ENCODE measurements at places on chromosomes 6 and 20.

- peak; percentile 79 for DNase-seq
Measured at GRCh38 chr6:154448448-154449096, 61.9 kb downstream of the CNKSR3 start.

GRCh38 chr20:1210501-1210900 is 7.2 kb downstream of the C20orf202 start:
- no peak for DNase-seq

DNA sequence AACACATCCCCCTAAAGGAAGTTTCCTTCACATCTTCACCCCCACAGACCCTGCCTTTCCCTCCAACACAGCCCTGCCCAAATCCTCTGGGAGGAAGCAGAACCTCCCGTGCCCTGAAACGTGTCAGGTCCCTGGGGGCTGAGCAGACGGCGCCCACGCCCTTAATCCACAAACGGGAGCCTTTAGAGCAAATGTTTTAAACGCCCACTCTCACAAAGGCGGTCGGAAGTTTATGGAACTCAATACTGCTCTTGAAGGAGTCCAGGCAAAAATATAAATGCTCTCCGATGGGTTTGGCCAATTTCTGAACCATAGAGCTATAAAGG is 237.1 kb upstream of the AFDN start:
- DNase-seq, result peak; percentile 16

- no peak for DNase-seq
Measured at GRCh38 chr6:170271771-170272314, 19.0 kb downstream of the DLL1 start.

- no peak for DNase-seq
Measured at GRCh38 chr6:20461576-20461975, 59.9 kb downstream of the E2F3 start.

- no peak for DNase-seq
Measured at GRCh38 chr6:12147557-12148316, 135.6 kb downstream of the HIVEP1 start.

DNA sequence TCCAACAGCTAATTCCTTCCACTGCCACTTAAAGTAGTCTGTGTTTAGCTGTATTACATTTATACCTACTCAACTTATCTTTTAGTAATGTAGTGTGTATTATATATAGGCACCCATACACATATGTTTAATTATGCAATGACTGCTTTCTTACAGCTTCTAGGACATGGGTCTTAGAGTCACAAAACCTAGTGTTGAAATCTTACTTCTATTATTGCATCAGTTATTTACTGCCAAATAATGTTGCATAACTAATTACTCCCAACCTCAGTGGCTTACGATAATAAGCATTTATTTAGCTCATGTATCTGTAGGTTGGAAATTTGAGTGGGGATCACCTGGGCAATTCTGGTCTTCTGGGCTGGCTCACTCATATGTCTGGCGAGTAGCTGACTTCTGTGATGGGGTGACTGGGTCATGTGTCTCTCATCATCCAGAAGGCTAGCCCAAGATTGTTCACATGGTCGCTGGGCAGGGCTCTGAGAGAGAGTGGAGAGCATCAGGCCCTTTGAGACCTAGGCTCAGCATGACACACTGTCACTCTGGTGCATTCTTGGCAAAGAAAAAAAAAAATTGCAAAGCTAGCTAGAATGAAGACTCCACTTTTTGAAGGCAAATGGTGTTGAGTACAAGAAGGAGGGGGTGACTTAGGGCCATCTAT is 187.0 kb downstream of the PLCB1 start:
- no peak for DNase-seq

GRCh38 chr6:70390067-70390466 is 23.2 kb upstream of the FAM135A start:
- no peak for DNase-seq

DNA sequence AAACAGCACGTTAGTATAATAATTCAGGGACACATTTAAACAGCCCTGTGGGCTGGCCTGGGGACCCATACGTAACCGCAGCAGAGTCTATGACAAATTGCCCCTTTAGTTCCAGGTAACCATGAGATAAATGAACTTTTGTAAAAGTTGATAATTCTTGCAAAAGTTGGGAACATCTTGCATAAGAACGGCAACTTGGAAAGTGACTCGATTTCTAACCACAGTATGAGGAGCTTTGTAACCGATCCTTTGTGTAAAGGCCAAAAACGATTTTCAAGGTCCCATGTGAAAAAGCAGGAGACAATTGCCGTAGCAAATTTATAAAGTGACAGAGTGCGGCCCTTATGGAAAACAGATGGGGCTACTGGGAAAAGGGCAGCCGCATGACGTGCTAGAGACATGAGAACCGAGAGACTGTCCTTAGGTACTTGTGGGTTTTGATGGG is 81.6 kb downstream of the PSMG4 start:
- no peak for DNase-seq

DNA sequence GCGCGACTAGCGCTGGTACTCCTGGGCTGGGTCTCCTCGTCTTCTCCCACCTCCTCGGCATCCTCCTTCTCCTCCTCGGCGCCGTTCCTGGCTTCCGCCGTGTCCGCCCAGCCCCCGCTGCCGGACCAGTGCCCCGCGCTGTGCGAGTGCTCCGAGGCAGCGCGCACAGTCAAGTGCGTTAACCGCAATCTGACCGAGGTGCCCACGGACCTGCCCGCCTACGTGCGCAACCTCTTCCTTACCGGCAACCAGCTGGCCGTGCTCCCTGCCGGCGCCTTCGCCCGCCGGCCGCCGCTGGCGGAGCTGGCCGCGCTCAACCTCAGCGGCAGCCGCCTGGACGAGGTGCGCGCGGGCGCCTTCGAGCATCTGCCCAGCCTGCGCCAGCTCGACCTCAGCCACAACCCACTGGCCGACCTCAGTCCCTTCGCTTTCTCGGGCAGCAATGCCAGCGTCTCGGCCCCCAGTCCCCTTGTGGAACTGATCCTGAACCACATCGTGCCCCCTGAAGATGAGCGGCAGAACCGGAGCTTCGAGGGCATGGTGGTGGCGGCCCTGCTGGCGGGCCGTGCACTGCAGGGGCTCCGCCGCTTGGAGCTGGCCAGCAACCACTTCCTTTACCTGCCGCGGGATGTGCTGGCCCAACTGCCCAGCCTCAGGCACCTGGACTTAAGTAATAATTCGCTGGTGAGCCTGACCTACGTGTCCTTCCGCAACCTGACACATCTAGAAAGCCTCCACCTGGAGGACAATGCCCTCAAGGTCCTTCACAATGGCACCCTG is 1.6 kb downstream of the TPBG start:
- DNase-seq, result peak; percentile 47

DNA sequence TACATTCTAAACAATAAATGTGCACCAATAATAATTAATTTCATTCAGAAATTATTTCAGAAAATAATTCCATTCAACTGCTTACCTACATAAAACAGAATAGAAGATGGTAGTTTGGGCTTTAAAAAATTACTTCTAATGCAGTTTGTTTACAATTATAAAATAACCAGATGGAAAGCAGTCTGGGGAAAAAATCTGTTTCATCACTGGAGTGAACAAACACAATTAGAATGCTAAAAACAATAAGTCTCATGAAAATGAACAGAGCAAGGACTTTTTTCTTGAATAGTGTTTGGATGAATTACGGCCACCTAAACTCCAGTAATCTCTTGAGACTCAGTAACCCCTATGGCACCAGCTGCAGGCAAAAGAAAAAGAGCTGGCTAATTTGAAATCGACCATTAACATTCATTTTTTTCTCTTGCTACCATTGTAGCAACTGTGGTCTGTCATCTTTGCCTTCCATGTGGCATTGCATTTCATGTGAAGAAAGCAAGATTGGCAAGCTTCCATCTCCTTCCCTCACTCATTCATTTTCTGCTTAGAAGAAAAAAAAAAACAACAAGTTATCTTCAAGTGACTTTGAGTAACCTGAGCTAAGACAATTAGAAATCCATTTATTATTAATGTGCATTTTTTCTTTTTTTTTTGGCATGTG is 88.4 kb upstream of the CEP85L start:
- no peak for DNase-seq

DNA sequence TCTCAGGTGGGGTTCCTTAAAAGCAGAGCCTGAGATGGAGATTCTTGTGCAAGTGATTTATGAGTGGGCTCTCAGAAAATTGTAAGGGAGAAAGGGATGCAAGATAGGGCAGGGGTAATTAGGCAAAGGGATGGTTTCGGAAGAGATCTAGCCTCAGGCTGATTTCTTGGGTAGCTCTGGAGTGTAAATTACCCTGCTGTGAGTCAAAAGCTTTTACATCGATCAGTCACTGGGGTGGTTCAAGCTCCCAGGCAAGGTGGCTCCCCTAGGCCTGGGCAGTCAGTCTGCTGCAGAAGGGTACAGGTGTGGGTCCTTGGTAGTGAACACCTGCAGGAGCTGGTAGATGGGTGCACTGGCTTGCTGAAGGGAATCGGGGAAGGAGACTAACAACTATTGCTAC is 11.1 kb upstream of the PM20D2 start:
- no peak for DNase-seq

DNA sequence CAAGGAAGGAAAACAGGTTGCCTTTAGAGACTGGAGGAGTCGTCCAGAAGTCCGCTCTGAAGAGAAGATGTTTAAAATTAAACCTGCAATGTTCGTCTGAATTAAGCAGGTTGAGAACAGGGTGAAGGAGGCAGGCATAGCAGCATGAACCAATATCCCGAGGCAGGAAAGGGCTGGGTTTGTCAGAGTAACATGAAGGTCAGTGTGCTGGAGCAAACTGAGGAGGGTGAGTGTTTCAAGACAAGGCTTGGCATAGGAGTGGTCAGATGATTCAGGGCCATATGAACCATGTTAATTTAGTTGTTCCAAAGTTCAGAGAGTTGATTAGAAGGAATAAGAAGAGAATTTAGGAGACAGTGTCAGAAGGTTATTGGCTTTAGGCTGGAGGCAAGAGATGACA is 93.3 kb downstream of the UTRN start:
- no peak for DNase-seq

- DNase-seq, result no peak
Measured at GRCh38 chr6:122330315-122330714, 69.1 kb upstream of the HSF2 start.

DNA sequence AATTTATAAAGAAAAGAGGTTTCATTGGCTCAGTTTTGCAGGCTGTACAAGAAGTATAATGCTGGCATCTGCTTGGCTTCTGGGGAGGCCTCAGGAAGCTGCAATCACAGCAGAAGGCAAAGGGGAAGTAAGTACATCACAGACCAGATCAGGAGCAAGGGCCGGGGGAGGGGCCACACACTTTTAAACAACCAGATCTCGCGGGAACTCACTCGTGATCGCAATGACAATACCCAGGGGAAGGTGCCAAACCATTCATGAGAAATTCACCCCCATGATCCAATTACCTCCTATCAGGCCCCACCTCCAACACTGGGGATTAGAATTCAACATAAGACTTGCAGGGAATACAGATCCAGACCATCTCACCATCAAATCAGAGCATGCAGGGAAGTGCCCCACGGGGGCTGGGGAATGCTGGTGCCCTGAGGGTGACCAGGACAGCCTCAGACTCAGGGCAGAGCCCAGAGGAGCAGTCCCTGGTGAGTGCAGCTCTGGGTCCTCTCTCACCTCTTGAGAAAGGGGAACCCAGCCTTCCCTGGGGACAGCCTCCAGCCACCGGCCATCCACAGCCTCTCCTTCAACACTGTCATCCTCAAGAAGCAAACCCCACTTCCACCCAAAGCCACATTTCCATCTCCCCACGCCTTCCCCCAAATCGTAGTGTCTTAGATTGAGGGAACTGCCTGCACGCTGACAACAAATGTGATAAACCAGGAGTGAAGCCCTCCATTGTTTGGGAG is 80.7 kb downstream of the ANKRD60 start:
- DNase-seq, result no peak

DNA sequence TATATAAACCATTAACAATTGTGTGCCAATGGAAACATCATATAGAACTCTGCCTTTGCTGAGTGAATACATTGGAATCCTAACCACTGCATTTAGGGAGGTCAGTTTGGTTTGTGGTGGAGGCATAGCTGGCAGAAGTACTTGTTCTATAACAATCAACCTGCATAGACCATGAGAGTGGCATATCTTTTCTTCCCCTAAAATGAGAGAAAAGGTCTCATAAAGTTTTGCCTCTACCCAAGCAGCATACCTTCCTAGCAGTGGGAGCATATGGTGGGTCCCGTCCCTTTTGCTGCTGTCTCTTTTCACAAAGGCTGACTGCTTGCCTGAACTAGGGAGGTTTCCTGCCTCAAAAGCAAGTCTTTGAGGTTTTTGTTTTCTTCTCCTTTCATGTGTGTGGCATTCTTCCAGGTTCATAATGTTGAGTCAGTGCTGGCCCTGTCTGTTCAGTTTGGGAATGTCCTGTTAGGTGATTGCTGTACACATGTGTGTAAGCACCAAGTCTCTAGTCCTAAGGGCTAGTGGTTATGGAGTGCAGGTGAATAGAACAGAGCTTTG is 61.2 kb upstream of the SUPT3H start:
- DNase-seq, result no peak

DNA sequence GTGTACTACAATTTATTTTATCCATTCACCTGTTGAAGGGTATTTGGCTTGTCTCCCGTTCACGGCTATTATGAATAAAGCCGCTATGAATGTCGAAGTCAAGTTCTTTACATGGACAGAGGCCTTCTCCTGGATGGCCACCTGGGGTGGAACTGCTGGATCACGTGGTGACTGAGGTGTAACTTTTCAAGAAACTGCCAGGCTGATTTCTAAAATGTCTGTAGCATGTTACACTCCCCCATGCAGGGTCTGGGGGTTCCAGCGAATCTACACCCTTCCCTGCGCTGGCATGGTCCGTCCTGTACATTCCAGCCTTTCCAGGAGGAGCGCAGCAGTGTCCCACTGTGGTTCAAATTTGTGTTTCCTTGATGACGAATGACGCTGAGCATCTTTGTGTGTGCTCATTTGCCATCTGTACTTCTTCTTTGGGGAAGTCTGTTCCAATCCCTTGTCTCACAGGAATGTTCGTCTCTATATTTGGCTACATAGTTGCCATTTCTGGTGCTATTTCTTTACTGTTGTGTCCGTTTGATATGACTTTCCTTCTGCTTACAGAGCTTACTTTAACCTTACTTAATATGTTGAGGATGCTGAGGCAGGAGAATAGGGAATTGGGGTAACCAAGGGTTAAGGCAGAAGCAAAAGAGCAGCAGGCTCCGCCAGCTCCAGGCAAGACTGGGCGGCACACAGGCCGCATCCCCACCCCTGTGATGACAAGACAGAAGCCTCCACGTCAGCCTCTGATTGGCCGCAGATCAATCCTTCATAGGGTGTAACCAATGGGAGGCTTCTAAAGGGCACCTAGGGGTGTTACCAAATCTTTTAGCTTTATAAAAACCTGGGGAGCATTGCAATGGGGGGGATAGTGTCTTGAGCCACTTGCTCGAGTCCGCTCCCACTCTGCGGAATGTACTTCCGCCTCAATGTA is 106.6 kb downstream of the TAF4 start:
- no peak for DNase-seq

DNA sequence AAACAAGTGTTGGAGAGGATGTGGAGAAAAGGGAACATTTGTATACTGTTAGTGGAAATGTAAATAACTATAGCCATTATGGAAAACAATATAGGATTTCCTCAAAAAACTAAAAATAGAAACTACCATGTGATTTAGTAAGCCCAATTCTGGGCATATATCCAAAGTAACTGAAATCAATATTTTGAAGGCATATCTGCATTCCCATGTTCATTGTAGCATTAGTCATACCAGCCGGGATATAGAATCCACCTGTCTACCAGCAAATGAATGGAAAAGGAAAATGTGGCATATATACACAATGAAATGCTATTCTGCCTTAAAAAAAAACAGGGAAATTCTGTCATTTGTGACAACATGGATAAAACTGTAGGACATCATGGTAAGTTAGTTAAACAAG is 15.3 kb upstream of the C6orf58 start:
- DNase-seq, result no peak

Measured in femur (tissue), 1 donor.